ENCODE measurements at places on chromosomes 3 and 15.
A peak's percentile ranks its signal among the peaks of the same experiment; 100 is the strongest.

DNA sequence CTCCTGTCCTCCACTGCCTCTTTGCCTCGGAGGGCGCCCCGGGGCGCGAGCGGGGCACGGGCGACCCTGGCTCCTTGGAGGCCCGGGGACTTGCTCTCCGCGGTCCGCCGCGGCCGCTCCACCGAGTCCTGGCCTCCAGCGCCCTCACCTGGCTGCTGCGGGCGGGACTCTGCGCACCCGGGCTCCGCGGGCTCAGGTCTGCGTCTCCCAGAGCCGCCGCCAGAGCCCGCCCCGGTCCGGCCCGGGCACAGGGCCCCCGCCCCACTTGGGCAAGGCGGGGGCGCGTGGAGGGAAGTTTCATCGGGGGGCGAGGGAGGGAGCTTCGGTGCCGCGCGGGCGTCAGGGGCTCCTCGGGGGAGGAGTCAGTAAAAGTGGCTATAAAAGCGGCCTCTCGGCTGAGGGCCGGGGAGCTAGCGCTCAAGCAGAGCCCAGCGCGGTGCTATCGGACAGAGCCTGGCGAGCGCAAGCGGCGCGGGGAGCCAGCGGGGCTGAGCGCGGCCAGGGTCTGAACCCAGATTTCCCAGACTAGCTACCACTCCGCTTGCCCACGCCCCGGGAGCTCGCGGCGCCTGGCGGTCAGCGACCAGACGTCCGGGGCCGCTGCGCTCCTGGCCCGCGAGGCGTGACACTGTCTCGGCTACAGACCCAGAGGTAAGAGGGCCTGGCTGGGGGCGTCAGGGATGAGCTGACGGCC is at the start of gene CEMIP:
Gene CEMIP (plus strand): TSS at position 407 of the 694 bp plus-strand sequence. CDS start 94,510 bp downstream, outside the sequence.
- DNase-seq = peak; percentile 91

- DNase-seq = no peak
These were observed 198.9 kb upstream of the CBLB start for GRCh38 chr3:106067711-106068110.

DNA sequence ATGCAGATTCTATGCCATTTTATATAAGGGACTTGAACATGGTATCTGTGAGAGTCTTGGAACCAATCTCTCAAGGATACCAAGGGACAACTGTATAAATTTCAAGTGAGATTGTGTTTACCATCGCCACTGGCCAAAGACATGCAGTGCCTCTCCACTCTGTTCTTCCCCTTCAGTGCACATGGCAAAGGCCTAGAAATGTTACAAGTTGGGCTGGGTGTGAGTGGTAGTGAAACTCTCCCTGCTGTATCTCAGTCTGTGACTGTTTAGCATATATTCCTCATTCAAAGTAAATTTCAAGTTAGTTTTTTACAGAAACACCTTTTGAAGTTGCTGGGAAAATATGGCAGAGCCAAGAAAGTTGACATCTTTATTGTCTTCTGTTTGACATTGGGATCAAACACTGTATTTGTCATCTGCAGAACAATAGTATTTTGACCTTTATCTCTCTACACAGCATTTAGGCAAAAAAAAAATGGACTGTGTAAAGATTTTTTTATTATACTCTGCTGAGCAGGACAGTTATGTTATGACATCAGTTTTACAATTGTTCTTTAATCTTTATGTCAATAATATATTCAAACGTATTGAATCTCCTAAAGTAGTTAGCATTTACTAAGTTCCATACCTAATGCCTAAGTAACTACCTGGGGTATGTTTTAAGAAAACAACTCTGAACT is 101.4 kb downstream of the CCNL1 start:
- DNase-seq = no peak

DNA sequence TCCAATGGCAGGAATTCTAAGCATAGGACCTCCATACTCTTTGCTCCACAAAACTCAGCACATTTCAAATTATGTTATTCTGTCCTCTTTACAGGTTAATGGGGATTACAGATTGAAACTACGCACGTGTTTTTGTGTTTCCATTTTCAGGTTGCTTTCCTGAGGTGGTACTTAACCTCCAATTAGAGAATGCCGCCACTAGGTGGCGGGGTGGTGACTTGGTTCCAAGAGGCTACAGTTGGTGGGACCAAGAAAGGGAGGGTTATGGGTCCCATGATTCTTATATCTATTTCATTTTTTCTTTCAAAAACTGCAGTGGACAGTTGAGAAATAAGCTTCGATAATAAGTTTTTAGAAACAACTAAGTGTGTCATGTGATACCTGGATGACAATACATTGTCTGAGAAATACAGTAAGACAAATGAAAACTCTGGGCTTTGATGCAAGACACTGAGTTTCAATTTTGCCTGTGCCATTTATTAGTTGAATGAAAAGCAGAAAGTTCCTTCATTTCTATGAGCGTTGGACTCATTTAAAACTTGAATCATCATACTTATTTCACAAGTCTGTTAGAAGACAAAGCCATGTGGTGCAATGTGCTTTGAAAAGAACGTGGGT is 539.0 kb downstream of the FGF12 start:
- peak; percentile 81 for DNase-seq

DNA sequence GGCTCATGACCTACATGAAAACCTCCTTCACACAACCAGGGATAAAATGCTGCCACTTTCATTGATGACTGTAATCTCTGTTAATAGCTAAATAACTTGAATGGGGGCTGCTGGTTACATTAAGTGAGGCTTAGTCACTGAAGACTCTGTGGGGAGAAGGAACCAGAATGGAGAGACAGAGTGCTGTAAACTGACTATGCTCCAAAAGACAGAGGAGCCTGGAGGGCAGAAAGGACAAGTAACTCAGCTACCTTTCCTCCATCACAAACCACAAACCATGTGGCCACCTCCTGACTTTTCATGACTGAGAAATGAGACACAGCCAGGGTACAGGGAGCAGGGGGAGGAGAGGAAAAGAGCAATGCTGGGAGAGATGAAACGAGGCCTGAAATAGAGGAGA is 97.1 kb upstream of the TRIM42 start:
- DNase-seq = no peak

DNA sequence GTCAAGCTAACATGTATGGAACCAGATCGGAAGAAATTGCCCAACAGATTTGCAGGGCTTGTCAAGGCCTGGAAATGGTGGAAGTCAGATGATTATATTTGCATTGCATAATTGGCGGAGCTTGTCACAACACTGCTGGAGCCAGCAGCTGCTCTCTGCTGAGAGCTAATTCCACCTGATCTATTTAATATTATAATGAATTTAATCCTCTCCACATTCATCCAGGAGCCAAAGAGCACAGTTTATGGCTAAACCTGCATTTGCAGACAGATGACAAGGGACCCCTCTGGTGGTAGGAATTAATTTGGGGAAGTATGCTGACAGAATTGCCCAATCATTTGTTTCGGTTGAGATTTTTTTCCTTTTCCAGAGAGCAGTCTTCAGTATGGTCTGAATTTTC is 730.2 kb downstream of the TUSC7 start:
- DNase-seq = no peak

- no peak for DNase-seq
These were observed 156.6 kb downstream of the PLD1 start for GRCh38 chr3:171653701-171654100.

DNA sequence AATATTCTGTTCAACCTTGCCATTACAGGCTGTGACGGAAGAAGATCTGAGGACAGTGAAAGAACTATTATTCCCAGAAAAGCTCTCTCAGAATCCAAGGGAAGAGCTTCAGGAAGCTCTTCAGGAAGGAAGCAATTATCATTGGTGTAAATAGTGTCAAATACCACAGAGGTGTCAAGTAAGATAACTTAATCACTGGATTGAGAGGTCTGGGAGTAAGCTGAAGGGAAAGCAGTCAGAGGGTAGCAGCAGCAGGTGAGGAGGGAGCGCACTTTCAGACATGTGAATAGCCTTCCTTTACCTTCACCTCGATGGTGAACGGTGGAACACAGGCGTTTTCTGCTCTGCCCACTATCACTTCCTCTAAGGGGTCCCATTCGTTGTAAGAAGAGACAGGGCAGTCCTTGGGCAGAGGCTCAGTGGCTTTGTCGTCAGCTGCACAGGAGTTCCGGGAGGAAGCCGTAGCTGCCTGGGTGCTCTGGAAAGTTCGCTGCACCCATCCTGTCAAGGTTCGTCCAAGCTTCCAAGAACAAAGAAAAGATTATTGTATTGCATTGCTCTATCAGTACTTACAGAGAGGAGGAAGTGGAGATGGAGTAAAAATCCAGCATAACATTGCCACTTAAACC is 1.9 kb downstream of the GATM start:
- DNase-seq = no peak

- no peak for DNase-seq
These were observed 7.5 kb upstream of the MEIS2 start for GRCh38 chr15:37107744-37108380.

DNA sequence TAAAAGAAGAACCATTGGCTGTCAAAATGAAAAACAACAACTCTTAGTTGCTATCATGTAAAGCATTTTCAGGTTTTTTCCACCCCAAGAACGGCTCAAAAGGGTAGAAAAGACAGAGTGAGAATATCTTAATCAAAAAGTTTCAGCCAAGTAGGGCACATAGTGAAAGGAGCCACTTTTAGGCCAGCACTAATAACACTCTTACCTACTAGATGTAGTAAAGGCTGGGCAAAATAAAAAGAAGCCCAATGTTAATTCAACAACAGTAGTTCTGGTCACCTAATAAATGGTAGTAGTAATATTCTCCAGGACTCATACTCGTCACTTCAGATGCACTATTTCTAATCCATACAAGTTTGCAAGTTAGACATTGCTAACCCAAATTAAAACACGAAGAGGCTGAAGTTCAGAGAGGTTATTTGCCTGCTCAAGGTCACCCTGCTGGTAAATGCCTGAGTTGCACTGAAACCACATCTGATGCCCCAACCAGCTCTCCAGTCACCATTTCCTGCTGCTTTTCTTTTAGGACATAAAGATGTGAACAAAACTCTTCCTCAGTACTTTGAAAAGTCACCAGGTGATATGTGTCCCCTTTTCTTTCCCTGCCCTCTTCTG is 7.5 kb downstream of the GOLIM4 start:
- no peak for DNase-seq

GRCh38 chr15:78077053-78077870 is at the start of gene TBC1D2B:
Gene TBC1D2B (minus strand): TSS chr15:78077711. CDS start chr15:78077652, 59 bp downstream.
- peak; percentile 85 for DNase-seq

- DNase-seq = no peak
These were observed 800.7 kb upstream of the ALCAM start for GRCh38 chr3:104566054-104566453.

- no peak for DNase-seq
These were observed 38.3 kb downstream of the SAXO2 start for GRCh38 chr15:82300883-82301282.

Data from hepatocyte (in vitro differentiated cells).